Renal pelvis (tissue), 12 donors: ENCODE measurements at places on chromosomes 3 and 15. TPM values are rescaled to one million over a fixed set of nuclear protein-coding genes. Genes with fewer than 3 reads are reported as not detected.

DNA sequence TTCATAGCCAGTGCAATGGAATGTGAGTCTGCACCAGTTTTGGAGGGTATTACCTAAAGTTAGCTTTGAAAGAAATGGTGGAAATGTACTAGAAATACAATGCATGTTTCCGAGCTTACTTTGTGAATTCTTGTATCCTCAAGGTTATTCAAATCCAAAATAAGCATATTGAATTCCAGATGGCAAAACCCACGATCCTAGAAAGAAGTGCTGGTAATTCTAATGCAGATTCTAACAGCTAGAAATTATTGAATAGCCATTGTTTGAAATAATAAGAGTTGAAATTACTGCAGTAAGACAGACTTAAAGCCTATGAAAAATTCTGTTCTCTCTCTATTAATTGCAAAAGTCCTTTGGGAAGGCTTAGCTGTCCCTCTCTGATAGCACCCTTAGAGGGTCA, 258.4 kb downstream of the CHL1 start:
- no peak for DNase-seq

GRCh38 chr3:37952564-37952963, 38.0 kb upstream of the VILL start:
- DNase-seq = no peak

DNA sequence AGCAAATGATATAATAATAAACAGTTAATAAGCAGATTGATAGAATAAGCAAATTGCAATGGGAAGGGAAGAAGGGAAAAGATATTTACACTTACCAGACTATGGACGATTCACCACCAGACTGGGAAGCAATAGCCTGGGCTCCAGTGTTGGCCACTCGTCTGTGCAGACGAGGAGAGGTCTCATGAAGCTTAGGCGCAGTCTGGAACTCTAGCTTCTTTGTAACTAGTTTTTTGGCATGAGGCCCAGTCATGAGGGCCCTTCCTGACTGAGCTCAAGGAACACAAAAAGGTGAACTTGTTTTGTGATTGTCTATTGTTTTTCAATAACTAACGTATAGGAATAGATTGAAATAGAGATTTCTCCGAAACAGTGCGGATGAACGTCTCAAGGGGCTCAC, 63.3 kb upstream of the GATM start:
- no peak for DNase-seq

GRCh38 chr3:16888785-16889607, 4.2 kb downstream of the PLCL2 start:
- no peak for DNase-seq

DNA sequence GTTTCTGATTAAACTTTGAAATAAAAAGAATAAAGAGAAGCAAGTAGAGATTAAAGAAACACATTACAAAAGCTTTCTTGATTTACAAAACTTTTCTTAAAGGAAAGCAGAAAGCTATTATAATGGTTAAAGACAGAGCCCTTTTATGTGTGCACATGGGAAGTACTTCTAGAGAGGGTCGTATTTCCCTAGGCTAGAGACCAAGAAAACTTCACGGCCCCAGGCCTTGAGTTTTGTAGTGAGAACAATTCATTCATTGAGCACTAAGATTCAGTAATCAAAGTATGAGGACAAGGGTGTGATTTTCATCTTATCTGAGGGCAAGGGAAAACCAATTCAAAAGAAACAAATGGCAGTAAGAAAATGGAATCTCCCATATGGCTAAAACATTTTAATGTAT, 854.1 kb downstream of the ROBO1 start:
- no peak for DNase-seq

DNA sequence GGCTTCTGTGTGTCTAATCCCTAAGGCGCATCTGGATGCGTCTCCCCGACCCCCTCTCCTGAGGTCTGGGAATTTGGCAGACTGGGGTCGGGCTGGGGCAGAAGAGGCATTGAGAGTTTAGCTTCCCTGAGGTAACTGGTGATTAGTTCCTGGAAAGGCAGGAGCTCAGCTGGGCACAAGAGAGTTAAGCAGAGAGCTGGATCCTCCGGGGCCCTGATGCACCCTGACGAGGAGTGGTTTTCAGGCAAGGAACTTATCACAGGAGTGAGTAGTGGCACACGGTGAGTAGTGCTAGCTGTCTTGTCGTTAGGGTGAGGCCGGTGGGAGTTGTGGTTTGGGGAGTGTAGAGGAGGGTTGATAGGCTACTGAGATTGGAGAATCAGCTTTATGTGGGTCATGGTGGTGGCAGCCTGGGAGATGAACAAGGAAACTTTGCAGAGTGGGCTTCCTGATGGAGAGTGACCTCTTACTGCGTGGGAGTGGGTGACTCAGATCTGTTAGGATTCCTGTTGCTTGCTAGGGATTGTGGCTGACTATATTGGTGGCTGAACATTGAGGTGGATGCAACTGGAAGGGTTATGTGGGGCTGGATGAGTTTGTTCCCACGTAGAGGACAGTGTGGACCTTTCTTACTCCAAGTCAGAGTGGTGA, 897 bp downstream of the RAD54L2 start:
- peak; percentile 11 for DNase-seq

GRCh38 chr15:59373215-59373614, 544 bp upstream of the MYO1E start:
- DNase-seq = no peak

DNA sequence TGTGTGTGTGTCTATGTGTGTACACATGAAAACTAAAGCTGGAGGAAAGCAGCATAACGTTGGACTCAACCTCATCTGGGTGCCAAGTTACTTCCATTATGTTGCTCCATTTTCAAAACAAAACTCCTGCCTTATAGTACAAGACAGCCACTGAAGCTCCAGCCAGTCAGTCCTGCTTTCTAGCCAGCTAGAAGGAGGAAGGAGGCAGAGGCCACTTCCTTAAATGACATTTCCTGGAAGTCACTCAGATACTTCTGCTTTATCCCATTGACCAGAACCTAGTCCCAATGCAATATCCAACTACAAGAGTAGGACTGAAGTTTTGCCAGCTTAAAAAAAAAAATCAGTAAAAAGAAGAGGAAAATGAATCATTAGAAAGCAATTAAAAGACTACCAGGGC, 31.7 kb downstream of the CADPS start:
- DNase-seq = no peak

ATP13A5 gene
- not detected for polyA plus RNA-seq

DRD3 gene
- not detected for polyA plus RNA-seq

TM6SF1 gene
- polyA plus RNA-seq = 2.0 TPM

INO80 gene
- polyA plus RNA-seq = 25.7 TPM
